ENCODE measurements at places on chromosomes 4 and X. TPM values are rescaled to one million over a fixed set of nuclear protein-coding genes. Genes with fewer than 3 reads are reported as not detected.

The MAOA gene
- polyA plus RNA-seq, result 1.7 TPM

The TCEAL4 gene
- 90.2 TPM for polyA plus RNA-seq

The TIMP1 gene
- 137 TPM for polyA plus RNA-seq

The SCML2 gene
- polyA plus RNA-seq, result 7.9 TPM

The PDE6B gene
- 20.2 TPM for polyA plus RNA-seq

The HEPH gene
- polyA plus RNA-seq, result 9.0 TPM

The DCAF4L1 gene
- polyA plus RNA-seq, result 0.05 TPM

The CPE gene
- polyA plus RNA-seq, result 66.5 TPM

The TEX13B gene
- polyA plus RNA-seq, result not detected

The ZNF330 gene
- 35.2 TPM for polyA plus RNA-seq

The CORIN gene
- polyA plus RNA-seq, result 2.0 TPM

The SOD3 gene
- polyA plus RNA-seq, result 19.3 TPM

The LUZP4 gene
- polyA plus RNA-seq, result not detected

The CYLC1 gene
- polyA plus RNA-seq, result not detected

The SLC49A3 gene
- polyA plus RNA-seq, result 9.7 TPM

The BMX gene
- polyA plus RNA-seq, result 1.7 TPM

The MAGEC3 gene
- 0.29 TPM for polyA plus RNA-seq

The TNMD gene
- 917 TPM for polyA plus RNA-seq

The PRSS12 gene
- 7.6 TPM for polyA plus RNA-seq

The AREG gene
- polyA plus RNA-seq, result 0.10 TPM

The RAP2C gene
- 62.0 TPM for polyA plus RNA-seq

The GAGE13 gene
- polyA plus RNA-seq, result not detected

The MAGED4 gene
- polyA plus RNA-seq, result 50.1 TPM

The SNCA gene
- 45.3 TPM for polyA plus RNA-seq

The NAP1L3 gene
- polyA plus RNA-seq, result 11.4 TPM

The STPG2 gene
- 0.08 TPM for polyA plus RNA-seq

The C4orf46 gene
- polyA plus RNA-seq, result 24.4 TPM

The LRCH2 gene
- 4.4 TPM for polyA plus RNA-seq

The XKRX gene
- polyA plus RNA-seq, result not detected

The RIBC1 gene
- 0.49 TPM for polyA plus RNA-seq

The SLC9B1 gene
- 2.2 TPM for polyA plus RNA-seq

The SYN1 gene
- polyA plus RNA-seq, result 8.4 TPM

The HSFX3 gene
- 1.1 TPM for polyA plus RNA-seq

The SYP gene
- polyA plus RNA-seq, result 2.0 TPM

The DGKK gene
- polyA plus RNA-seq, result not detected

The PFKFB1 gene
- polyA plus RNA-seq, result 0.69 TPM

The APELA gene
- 0.21 TPM for polyA plus RNA-seq

The PPEF2 gene
- polyA plus RNA-seq, result 0.07 TPM

The ARAF gene
- 43.9 TPM for polyA plus RNA-seq

The TIGD2 gene
- polyA plus RNA-seq, result 5.6 TPM

The SLC16A2 gene
- 44.3 TPM for polyA plus RNA-seq

The SRPX gene
- polyA plus RNA-seq, result 49.7 TPM

The GLOD5 gene
- not detected for polyA plus RNA-seq

The TMEM31 gene
- polyA plus RNA-seq, result 0.92 TPM

The ABLIM2 gene
- 5.5 TPM for polyA plus RNA-seq

The TMEM150C gene
- polyA plus RNA-seq, result 6.3 TPM

The CLDN2 gene
- 0.37 TPM for polyA plus RNA-seq

The NPY1R gene
- 19.8 TPM for polyA plus RNA-seq

The MAPK10 gene
- 3.0 TPM for polyA plus RNA-seq

The RASSF6 gene
- polyA plus RNA-seq, result not detected

The PABPC5 gene
- polyA plus RNA-seq, result 5.0 TPM
